Stimulated activated CD4-positive, alpha-beta T cell treated with anti-CD3 and anti-CD28 coated beads, Interleukin-1b, Interleukin-23, amount 100 ng/mL, for 4 hours (primary cell): ENCODE measurements at places on chromosomes 13 and 19.

- no peak for DNase-seq
Measured at GRCh38 chr19:12656899-12657571, 9.5 kb downstream of the MAN2B1 start.

DNA sequence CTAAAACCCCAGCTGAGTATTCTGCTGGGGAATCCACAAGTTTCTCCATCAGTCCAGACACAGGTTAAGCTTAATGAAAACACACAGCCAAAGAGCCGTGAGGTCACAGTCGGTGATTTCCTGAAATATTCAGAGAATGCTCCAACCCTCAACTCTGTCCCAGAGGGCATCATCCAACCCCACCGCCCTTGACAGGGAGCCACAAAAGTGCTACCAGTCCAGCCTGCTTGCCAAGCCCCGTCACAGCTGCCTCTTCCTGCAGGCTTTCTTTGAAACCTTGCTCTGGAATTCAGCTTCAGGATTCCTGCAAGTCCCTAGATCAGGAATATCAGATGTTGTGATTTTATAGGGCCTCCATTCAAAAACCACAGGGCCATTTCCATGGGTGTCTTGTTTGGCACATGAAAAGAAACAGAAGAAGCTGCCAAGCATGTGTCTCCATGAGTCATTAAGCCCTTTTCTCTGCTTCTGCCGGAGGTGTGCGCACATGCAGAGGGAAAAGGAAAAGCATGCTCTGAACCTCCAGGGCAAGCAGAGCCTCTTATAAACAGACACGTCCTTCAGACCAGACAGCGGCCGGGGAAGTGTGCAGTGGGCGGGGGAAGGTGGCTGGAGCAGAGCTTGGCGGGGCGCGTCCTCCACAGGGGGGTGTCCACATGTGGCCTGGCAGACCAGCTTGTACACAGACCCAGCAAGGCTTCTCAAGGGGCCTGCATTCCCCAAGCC, 164.7 kb downstream of the KATNAL1 start:
- no peak for DNase-seq

GRCh38 chr13:94479616-94480015, at the start of gene DCT:
DCT (minus strand) TSS chr13:94479682; CDS start chr13:94479255, 427 bp downstream.
- DNase-seq = no peak

- DNase-seq = no peak
Measured at GRCh38 chr13:60229708-60230272, 66.1 kb upstream of the DIAPH3 start.

GRCh38 chr13:32381539-32381938, 46.4 kb downstream of the N4BP2L1 start:
- DNase-seq = no peak

- no peak for DNase-seq
Measured at GRCh38 chr13:31167490-31167889, 5.8 kb upstream of the HSPH1 start.

- no peak for DNase-seq
Measured at GRCh38 chr13:101019126-101019525, 344.5 kb upstream of the TMTC4 start.

- no peak for DNase-seq
Measured at GRCh38 chr13:50550151-50550550, 293.3 kb downstream of the DLEU7 start.

DNA sequence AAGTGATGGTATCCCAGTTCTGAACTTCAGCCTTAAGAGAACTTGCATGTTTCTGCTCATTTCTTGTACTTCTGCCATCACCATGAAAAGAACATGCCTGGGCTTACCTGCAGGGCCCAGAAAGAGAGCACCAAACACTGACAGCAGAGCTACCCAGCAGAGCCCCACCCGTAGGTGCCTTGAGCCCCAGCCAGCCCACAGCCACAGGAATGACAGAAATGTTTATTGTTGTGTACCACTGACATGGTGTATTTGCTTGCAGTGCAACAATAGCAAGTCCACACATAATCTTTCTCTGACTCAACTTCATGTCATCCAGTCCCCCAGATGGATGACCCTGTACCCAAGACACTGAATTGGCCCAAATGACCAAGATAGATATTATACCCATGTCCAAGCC, 195.2 kb downstream of the TSHZ3 start:
- no peak for DNase-seq

- no peak for DNase-seq
Measured at GRCh38 chr13:94291631-94292322, 187.7 kb downstream of the DCT start.

GRCh38 chr13:51058461-51059167, 52.5 kb downstream of the C13orf42 start:
- no peak for DNase-seq

- DNase-seq = no peak
Measured at GRCh38 chr13:82878536-82878935, 1003.7 kb downstream of the SLITRK1 start.

- no peak for DNase-seq
Measured at GRCh38 chr19:44960906-44961728, 5.9 kb downstream of the CLPTM1 start.

GRCh38 chr13:99018418-99019180, 40.7 kb upstream of the DOCK9 start:
- no peak for DNase-seq

DNA sequence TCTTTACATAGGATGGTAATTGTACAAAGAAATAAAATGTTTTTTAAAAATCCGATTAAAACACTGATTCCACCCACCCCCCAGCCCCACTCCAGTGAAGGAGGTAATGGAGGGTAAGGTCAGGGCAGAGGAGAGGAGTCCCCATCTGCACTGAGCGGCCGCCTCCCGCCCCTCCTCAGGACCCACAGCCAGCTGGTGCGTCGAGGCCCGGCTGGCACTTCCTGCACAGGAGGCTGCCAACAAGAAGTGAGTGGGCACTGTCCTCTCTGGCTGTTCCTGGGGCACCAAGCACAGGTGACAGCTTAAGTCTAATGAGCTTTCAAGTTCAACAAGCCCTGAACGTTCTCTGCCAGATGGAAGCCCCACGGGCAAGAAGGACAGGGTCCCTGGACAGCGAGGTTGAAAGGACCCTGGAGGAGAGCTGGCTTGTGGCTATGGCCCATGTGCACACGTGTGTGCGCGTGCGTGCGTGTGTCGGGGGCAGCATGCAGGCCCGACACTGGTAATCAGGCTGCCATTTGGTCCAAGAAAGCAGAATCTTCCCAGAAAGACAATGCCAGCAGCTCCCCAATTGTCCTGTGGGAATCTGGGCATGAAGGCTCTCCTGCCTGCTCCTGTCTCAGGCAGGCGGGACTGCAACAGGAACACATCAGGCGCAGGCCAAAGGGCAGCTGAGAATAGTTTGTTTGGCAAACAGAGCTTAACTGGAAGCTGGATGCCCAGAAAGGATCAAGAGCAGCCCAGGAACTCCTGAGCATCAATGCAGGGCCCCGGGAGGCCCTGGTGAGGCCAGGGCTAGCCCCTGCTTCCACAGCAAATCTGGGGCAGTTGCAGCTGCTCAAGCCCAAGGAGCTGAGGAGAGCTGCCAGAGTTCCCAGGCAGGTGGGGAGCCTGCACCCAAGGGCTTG, 15.1 kb upstream of the EPHX3 start:
- no peak for DNase-seq

DNA sequence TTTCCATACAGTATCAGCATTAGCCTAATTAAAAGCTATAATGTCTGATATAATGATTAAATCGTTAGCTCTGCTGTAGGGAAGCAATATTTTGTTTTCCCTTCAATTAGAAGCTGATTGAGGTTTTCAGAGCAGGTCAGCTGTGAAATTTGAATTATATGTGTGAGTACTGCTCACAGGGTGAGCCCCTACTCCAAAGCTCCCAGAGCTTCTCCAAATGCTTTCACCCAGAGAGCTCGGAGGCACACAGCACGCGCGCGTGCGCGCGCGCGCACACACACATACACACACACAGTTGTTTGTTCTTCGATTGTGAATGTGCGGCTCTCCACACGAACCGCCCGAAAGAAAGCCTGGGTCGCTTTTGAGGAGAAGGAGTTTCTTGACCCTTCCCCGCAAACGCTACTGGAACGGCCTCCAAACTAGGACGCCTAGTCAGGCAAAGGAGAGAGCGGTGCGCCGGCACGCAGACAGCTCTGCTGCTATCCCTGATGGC, 4.8 kb upstream of the SOX1 start:
- DNase-seq = no peak

GRCh38 chr19:16470541-16470910, 1.2 kb downstream of the EPS15L1 start:
- no peak for DNase-seq

DNA sequence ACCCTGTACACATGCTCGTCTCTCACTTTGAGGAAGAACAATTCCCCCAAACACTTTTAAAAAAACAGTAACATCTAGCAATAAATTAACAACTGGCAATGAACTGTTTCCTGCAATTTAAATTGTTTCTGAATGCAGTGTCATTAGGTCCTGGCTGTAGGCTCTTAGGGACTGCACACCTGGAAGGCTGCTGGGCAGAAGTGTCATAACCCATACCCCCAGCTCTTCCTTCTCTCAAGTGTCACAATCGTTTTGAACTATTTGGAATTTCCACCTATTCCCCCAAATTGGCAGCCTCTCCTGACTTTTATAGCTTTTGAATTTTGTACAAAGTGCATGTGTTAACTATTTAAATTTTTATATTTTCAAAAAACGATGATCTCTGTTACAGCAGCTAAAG, 38.2 kb upstream of the KPNA3 start:
- no peak for DNase-seq

GRCh38 chr19:17022738-17023137, 3.9 kb downstream of the CPAMD8 start:
- DNase-seq = no peak

- no peak for DNase-seq
Measured at GRCh38 chr13:24127116-24127631, 33.3 kb upstream of the SPATA13 start.
